Stimulated activated CD8-positive, alpha-beta memory T cell treated with anti-CD3 and anti-CD28 coated beads, Interleukin-15, amount 100 ng/mL, for 24 hours (primary cell): ENCODE measurements at places on chromosomes 7 and 10.

- DNase-seq = no peak
These were observed 289.6 kb downstream of the PPP1R3A start for GRCh38 chr7:113628948-113629847.

DNA sequence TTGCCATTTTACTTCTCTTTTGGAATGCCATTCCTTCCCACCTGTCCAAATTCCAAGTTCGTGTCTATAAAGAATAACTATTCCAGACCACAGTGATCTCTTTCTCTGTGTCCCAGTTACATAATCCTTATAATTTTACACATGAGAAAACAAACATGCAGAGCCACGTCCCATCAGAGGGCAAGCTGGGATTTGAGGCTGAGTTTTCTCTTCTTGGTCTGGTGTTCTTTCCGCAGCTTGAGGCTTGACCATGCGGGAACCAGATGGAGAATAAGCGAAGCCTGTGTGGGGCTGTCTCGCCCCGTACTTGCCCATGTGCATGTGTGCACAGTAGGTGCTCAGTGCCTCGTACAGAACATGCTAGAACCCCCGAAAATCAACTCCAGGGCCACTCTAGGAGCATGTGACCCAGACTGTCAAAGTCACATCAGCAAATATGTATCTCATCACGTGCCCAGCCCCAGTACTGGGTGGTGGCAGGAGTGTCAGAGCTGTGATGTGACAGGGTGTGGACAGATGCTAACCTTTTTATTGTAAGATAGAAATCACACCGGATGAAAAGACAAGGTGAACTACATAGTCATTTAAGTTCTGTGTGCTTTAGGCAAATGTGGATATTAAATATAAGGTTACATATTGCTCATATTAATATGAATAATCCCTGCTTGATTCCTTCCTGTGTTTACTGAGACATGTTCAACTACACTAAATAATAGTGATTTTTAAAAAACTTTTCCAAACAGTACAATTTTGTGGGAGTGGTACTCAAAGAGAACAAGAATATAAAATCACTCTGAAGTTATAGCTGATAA lies 3.2 kb downstream of the INSIG1 start:
- DNase-seq = no peak

DNA sequence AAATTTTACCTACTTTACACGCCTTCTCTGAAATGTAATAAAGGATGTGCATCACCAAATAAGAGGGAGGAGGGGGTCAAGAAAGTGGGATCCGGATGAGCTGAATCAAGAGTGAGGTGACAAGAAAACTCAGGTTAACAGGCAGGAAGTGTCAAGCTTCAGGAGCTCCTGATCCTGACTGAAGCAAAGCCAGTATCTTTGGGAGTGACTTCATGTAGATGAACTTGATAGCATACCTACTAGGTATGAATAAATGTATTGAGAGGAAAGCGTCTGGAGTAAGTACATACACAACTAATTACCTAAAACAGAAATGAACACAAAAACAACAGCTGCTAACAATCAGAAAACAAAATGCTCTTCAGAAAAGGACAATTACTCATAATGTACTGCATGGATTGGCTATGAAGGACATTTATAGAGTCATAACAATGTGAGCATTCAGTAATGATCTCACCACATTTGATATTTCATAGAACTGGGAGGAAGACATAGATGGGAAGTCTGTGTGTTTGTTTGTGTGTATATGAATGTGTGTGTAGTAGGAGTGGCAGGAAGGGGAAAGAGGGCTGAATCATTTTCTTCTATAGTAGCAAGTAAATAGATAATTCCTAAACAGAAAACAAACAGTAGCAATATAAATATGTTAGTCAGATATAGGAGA lies 29.4 kb downstream of the PRKG1 start:
- no peak for DNase-seq

GRCh38 chr7:107209565-107209964 lies 40.8 kb downstream of the HBP1 start:
- DNase-seq = no peak

DNA sequence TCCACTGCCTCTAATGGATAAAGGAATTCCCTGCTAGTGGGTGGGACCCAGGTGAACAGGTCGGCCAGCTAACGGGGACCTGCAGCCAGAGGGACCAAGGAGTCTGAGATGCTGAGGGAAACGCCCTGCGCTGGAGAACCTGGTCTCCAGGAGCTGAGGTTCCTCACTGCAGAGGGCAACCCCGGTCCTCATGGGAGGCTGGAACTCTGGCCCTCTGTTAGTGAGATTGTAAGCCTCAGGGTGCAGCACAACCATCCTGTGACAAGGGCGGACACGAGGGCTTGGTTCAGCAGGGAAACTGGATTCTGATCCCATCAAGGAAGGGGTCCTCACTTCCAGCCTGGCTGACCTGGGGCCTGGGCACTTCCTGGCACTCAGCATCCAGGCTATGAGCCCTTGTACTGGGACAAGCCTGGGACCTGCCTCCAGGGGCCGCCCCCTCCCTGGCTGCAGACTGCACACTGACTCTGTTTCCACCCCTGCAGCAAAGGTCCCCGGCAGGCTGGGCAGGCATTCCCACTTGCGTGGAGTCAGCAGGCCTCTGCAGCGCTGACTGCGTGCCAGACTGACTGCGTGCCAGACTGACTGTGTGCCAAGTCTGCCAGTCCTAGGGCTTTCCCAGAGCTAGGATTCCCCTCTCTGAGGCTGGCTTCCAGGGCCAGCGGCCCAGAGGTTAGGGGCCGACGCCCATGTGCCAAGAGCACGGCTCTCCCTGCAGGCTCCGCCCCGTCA lies 143.2 kb downstream of the MAPK8 start:
- no peak for DNase-seq

GRCh38 chr10:76382381-76382851 lies 951.0 kb downstream of the LRMDA start:
- DNase-seq = no peak

- DNase-seq = no peak
These were observed 115.9 kb upstream of the DNAJB12 start for GRCh38 chr10:72470666-72471065.

GRCh38 chr10:97714401-97715258 lies 1.1 kb downstream of the MARVELD1 start:
- DNase-seq = no peak

GRCh38 chr7:55179931-55180682 lies 161.3 kb downstream of the EGFR start:
- no peak for DNase-seq

DNA sequence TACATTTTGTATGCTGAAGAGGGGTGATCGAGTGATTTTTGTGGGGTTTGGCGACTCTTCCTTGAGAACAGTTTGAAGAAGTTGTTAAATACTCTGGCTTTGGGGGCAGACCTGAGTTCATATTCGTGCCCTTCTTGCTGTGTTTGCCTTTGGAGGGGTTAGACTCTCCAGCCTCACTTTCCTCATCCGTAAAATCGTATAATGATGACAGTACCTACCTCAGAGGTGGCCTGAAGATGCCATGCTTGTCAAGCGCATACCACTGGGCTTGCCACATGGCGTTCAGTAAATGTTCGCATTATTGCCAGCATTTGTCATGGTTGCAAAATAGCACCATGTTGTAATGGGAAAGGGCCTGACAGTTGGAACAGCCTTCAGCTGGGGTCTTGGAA lies 1.3 kb downstream of the STK17A start:
- no peak for DNase-seq

- DNase-seq = no peak
These were observed 328.1 kb downstream of the HGF start for GRCh38 chr7:81441750-81442149.

DNA sequence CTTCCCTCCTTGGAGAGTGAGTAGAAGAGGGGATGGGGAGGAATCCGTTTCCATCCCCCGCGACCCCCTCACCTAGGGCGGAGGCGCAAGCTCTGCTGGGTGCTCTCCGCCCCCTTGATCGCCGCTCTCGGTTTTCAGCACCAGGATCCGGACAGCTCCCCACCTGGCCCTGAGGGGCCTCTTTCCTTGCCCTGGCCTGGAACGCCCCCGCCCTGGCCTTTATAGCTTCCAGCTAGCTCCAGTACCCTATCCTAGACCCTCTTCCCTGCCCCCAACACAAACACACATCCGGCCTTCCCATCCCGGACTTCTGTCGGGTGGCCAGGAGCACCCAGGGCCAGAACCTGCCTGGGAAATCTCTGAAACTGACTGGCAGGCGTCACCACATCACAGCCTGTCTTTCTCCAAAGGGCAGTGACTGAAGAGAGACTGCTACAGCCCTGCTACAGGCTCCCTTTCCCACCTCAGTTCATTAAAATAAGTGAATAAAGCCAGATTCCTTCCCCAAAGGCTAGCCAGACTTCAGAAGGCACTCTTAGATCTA lies 72.3 kb upstream of the LEP start:
- DNase-seq = no peak

GRCh38 chr7:4612939-4613841 lies 68.9 kb upstream of the FOXK1 start:
- no peak for DNase-seq

DNA sequence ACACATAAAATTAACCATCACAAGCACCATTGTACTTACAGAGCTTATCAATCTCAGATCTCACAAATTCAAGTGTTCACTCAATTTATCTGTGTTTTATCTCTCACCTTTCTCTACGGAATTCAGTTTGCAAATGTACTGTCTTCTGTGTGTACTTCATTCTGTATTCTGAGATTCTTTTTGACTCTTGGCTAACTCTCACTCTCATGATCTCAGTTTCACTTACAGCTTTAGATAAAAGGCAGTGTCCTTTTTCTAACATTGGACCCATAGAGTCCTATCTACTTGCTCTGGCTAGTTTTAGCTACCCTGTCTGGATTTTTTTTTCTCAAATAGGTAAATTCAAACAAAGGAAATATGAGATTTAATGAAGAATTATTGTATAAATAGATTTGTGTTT lies 176.0 kb downstream of the CCDC7 start:
- no peak for DNase-seq

DNA sequence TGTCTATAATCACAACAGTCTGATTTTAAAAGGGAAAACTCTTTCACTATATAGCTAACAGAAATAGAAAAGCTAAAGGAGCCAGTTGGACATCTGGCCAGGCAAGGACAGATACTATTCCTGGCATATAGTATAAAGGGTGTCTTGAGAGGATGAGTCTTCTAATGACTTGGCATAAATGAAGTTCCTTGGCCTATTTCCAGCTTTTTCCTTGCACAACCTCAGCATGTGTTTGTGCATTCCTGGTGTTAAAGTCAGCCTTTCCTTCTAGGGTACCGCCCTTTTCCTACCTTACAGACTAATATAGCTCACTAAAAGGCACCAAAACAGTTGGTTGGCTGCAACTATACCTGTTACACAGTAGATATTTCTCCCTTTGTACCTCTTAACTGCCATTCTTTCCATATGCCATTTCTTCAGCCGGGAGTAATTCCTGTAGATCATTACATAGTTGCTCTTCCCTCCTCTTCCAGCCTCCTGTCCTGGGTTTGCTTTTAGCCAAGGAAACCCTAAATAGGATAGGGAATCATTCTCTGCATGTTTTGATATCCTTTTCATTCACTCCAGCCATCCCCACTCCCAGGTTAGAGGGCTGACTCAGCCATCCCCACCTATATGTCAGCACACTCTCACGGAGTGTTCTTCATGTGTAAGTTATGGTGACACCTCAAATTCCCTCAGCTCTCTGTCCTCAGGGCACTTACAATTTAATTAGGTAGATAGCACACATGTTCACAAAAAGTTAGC lies 102.1 kb upstream of the MDFIC start:
- DNase-seq = no peak

- DNase-seq = no peak
These were observed 54.8 kb downstream of the CADPS2 start for GRCh38 chr7:122831436-122831835.

GRCh38 chr7:123140561-123140960 lies 59.2 kb downstream of the SLC13A1 start:
- DNase-seq = no peak

DNA sequence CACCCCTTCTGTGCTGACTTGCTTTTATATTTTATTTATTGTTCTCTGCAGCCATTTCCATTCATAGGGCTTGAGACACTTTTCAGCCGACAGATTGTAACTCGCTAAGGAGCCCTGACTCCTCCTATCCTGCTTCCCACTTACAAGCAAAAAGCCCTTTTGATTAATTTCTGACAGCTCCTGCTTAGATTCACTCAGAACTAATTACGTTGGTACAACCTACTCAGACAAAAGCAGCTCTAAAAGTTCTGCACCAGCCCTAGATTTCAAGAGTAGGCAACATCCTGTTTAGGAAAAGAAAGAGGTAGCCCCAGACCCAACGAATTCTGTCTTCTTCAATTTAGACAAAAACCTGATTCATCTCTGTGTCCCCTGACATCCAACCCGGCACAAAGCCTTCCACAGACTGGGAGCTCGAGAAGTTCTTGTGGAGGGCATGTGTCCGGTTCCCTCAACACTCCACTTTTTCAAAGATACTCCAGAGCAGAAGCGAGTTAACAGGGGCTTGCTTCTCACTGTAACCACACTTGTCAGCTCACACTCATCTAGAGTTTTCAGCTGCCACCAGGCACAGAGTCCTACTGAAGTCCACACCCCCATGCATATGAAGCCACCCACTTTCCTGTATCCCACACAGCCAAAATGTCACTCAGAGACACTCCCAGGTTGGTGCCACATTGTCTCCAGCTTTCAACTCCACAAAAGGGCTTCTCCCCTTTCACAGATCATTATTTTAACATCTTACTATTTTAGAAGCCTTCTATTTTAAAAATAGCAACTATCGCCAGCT lies 113.6 kb upstream of the NFE2L3 start:
- DNase-seq = no peak
